ENCODE measurements at places on chromosomes 12 and 14. TPM values are rescaled to one million over a fixed set of nuclear protein-coding genes. Genes with fewer than 3 reads are reported as not detected.

Gene ASB2
- 12.7 TPM for total RNA-seq

Gene GLRX5
- total RNA-seq: 47.3 TPM

Gene OR4E2
- not detected for total RNA-seq

Gene SLCO1B1
- total RNA-seq: not detected

Gene ACACB
- total RNA-seq: 8.7 TPM

Gene GAPDH
- 9,109 TPM for total RNA-seq

Gene ATP23
- 15.8 TPM for total RNA-seq

Gene KRT85
- not detected for total RNA-seq

Gene GPR84
- total RNA-seq: not detected

Gene PRIMA1
- not detected for total RNA-seq

Gene ADAM20
- total RNA-seq: 0.45 TPM

Gene TNS2
- 1.1 TPM for total RNA-seq

Gene RIN3
- total RNA-seq: 62.4 TPM

Gene STYK1
- total RNA-seq: 1.1 TPM

Gene ZBTB25
- total RNA-seq: 58.6 TPM

Gene HAL
- total RNA-seq: 0.25 TPM

Gene BMP4
- not detected for total RNA-seq
